Suppressor macrophage treated with lipopolysaccharide for 1 hour (primary cell): ENCODE measurements at places on chromosomes 7 and 10.
A peak's percentile ranks its signal among the peaks of the same experiment; 100 is the strongest.

DNA sequence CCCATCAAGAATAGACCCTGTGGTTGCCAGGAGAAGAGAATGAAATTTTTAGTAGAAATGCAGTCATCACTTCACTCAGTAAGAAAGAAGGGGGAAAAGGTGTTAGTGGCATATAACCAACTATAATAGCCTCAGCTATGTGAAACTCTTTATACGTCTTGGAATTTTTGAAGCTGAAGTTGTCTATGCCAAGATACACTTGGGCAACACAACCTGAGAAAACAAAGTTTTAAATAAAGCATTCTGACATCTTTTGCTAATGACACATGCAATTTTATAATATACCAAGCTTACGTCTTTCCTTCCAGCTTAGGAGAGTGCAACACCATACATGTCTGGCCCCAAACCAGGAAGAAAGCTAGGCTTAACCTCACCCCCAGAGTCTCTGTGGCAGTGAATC, 40.8 kb upstream of the ZNF438 start:
- no peak for DNase-seq

DNA sequence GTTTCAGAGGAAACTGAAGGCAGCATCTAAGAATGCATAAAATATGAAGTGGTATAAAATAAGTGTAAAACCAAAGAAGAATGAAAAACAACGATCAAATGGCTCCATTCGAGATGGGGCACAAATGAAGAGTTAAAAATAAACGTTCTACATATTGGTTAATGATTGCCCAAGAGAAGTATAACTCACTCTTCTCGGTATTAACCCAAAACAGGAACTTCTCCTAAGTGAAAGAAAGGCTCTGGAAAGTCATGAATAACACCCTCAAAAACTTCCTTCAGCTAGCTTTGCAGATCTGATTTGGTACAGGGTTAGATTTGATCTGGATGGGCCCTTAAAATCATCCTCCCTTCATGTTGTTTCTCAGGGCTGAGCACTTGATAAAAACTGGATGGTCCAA, 94.3 kb upstream of the ADO start:
- peak; percentile 87 for DNase-seq

DNA sequence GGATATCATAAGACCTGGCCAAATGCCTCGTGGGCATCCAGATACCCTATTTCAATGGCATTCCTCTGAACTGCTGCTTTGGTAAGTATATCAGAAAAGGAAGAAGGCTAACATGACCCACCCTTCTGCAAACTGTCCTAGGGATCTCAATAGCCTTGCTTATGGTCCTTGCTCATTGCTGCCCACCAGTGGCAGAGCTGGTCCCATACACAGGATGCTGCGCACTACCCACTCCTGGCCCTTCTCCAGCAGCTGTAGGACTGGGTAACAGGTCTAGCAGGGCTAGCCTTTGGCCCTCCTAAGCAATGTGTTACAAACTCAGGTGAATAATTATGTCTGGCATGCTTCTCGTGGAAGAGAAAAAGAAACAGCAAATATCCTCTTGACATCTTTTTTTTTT, 72.5 kb downstream of the C10orf90 start:
- peak; percentile 34 for DNase-seq

DNA sequence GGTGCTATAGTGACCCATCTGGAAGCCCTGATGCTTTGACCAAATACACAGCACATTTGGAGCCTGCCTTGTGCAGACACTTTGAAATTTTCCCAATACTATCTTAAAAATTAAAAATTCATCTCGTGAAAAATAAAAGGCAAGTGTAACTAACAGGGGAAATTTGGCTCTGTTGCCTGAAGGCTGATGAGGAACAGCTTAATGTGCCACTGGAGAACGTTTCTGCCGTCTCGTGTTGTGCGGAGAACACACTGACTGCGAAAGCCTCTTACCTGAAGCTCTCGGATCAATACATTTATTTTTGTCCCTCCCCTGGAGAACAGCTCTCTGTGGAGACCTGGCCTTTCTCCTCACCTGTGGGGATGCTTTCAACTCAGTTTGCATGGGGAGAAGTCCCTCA, 77.2 kb upstream of the CHST15 start:
- no peak for DNase-seq
